ENCODE measurements at places on chromosomes 7 and 10.

GRCh38 chr10:1732564-1732996, 4.7 kb downstream of the ADARB2 start:
- DNase-seq = no peak

GRCh38 chr7:54860003-54860775, 101.2 kb upstream of the SEC61G start:
- no peak for DNase-seq

- DNase-seq = no peak
Observed at GRCh38 chr7:101996876-101997275, 179.4 kb downstream of the CUX1 start.

GRCh38 chr10:30865141-30865926, 166.3 kb downstream of the ZNF438 start:
- no peak for DNase-seq

- no peak for DNase-seq
Observed at GRCh38 chr7:120337308-120337907, 64.4 kb downstream of the KCND2 start.

GRCh38 chr7:5231811-5232484, 41.9 kb downstream of the WIPI2 start:
- no peak for DNase-seq
